GM23338 (cell line): ENCODE measurements at places on chromosomes 11 and 22. TPM values are rescaled to one million over a fixed set of nuclear protein-coding genes. Genes with fewer than 3 reads are reported as not detected.

The RAB36 gene
- polyA plus RNA-seq = 0.43 and 0.58 TPM in 2 replicates

The SPI1 gene
- 0.19 and 0.23 TPM in 2 replicates for polyA plus RNA-seq

The TIMP3 gene
- polyA plus RNA-seq = 3.5 and 4.3 TPM in 2 replicates

The RAG2 gene
- not detected in 2 replicates for polyA plus RNA-seq

The EXPH5 gene
- polyA plus RNA-seq = 2.6 and 3.6 TPM in 2 replicates

The DDX10 gene
- 33.5 and 37.8 TPM in 2 replicates for polyA plus RNA-seq

The JRKL gene
- polyA plus RNA-seq = 3.3 and 3.8 TPM in 2 replicates

The SCN4B gene
- polyA plus RNA-seq = 0.16 and 0.45 TPM in 2 replicates

The OR51E1 gene
- not detected in 2 replicates for polyA plus RNA-seq

The SLC25A22 gene
- polyA plus RNA-seq = 20.2 and 21.0 TPM in 2 replicates

The OR51B4 gene
- polyA plus RNA-seq = not detected in 2 replicates

The KRTAP5-8 gene
- not detected in 2 replicates for polyA plus RNA-seq

The KCTD14 gene
- 5.9 and 8.4 TPM in 2 replicates for polyA plus RNA-seq

The BSCL2 gene
- 81.7 and 91.5 TPM in 2 replicates for polyA plus RNA-seq

The DGCR6 gene
- polyA plus RNA-seq = 1.4 and 2.2 TPM in 2 replicates

The NAT10 gene
- 44.1 and 47.6 TPM in 2 replicates for polyA plus RNA-seq

The RAB39A gene
- polyA plus RNA-seq = 3.6 and 4.5 TPM in 2 replicates

The VPREB1 gene
- not detected in 2 replicates for polyA plus RNA-seq

The EMSY gene
- 22.0 and 25.0 TPM in 2 replicates for polyA plus RNA-seq

The IMMP1L gene
- polyA plus RNA-seq = 154 and 160 TPM in 2 replicates
